ENCODE measurements at places on chromosomes 2 and 18. TPM values are rescaled to one million over a fixed set of nuclear protein-coding genes. Genes with fewer than 3 reads are reported as not detected.

Gene ZNF892
- 4.0 TPM for total RNA-seq

Gene LRP1B
- total RNA-seq: not detected

Gene MROH2A
- not detected for total RNA-seq

Gene FSHR
- not detected for total RNA-seq

Gene ANKRD29
- total RNA-seq: not detected

- H3K27ac ChIP-seq: no peak overlapping the region
- no peaks in the 10 kb centered on the region for H3K4me1 ChIP-seq
- H3K4me3 ChIP-seq: no peak overlapping the region
- no peak for DNase-seq
- no peaks in the 10 kb centered on the region for H3K36me3 ChIP-seq
- peaks cover 10% of the 10 kb centered on the region for H3K27me3 ChIP-seq
These were observed 33.5 kb downstream of the GALNT5 start for GRCh38 chr2:157291018-157291417.

GRCh38 chr18:78986018-78986481 lies 6.4 kb downstream of the SALL3 start:
- no peak overlapping the region for H3K27ac ChIP-seq
- peaks cover 59% of the 10 kb centered on the region for H3K27me3 ChIP-seq
- H3K4me3 ChIP-seq: no peak overlapping the region

DNA sequence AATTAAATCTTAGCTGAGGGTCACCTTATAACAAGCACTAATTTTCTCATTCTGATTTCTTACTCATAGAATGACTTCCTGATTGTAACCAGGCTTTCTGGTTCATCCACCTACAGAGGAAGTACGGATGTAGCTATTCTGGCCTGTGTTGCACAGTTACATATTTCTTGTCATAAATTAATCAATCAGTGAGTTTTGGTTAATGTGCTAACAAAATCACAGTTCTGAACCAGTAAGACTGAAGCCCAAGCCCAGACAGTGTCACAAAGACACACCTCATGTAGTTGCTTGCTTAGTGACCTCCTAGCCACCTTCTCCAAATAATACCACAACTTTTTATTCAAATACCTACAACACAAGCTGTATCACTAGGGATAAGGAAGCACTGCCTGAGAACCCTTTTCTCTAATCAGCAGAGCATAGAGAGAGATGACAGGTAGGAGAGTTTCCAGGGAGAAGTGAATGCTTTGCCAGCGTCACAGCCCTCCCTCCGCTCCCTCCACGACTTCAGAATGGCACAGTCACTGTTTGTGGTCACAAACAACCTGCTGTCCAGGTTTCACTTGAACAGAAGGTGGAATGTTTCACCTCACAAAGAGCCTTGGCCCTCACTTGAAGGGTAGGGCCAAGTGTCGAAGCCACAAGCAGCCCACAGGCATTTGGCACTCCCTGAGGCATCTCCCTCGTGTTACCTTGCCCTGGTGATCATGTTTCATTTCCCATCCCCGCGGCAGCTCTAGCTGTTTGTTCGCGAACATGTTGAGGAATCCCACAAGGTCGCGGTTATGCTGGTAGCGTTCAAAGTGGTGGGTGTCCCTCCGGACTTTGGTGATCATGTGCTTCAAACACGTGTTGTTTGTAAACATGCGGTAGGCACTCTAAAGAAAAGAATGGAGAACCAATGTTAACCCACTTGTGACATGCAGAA lies 120.8 kb upstream of the STK17B start:
- no peak for DNase-seq
- no peaks in the 10 kb centered on the region for H3K27me3 ChIP-seq
- H3K36me3 ChIP-seq: no peaks in the 10 kb centered on the region

DNA sequence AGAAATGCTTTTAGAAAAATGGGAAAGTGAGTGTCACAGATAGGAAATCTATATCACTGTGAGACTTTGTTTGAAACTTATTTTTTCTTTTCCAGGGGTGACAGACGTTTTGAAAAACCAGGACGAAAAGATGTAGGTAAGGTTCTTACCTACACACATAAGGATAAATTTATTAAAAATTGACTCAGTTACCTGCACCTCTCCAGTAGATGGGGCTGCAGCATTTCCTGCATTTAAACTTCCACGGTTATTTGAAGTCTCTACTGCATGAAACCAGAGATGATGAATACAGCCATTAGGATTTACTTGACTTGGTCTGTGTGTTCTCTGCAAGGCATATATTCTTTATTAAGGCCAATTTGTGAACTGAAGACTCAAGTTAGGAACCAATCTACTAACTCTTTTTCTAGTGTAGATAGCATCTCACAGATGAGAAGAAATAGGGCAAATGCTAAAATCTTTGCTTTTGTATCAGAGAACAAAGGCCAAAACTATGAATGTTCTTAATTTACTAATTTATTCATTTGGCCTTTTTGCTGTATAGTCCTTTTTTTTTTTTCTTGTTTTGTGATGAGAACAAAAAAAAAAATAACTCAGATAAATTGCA lies 15.0 kb downstream of the KCNJ13 start:
- DNase-seq: no peak
- H3K4me1 ChIP-seq: no peaks in the 10 kb centered on the region
- no peak overlapping the region for H3K27ac ChIP-seq
- no peaks in the 10 kb centered on the region for H3K27me3 ChIP-seq

GRCh38 chr18:13725566-13726231 lies 659 bp downstream of the FAM210A start:
- H3K27ac ChIP-seq: peak overlapping the region; percentile 53
- H3K27me3 ChIP-seq: no peaks in the 10 kb centered on the region
- DNase-seq: no peak
- H3K36me3 ChIP-seq: peaks cover 19% of the 10 kb centered on the region

DNA sequence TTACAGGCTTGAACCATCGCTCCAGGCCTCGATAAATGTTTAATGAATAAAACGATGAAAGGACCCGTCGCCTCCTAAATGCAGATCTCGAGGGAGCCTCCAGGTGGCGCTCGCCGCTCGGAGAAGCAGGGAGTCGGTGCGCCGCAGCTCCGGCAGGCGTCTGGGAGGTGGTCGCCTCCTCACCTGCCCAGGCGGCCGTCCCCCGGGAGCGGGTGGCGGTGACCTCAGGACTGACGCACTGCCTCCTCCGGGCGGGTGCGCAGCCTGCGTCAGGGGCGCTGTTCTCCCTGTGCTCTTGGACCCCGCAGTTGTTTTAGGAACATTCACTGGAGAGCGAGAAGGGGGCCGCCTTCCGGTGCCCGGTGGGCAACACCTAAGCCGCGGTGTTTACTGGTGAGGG lies 38.6 kb upstream of the POLE4 start:
- peak overlapping the region; percentile 42 for H3K4me3 ChIP-seq
- no peak overlapping the region for H3K27ac ChIP-seq
- H3K4me1 ChIP-seq: peaks cover 14% of the 10 kb centered on the region
- no peaks in the 10 kb centered on the region for H3K36me3 ChIP-seq
- DNase-seq: peak; percentile 72
- H3K27me3 ChIP-seq: peaks cover 10% of the 10 kb centered on the region

DNA sequence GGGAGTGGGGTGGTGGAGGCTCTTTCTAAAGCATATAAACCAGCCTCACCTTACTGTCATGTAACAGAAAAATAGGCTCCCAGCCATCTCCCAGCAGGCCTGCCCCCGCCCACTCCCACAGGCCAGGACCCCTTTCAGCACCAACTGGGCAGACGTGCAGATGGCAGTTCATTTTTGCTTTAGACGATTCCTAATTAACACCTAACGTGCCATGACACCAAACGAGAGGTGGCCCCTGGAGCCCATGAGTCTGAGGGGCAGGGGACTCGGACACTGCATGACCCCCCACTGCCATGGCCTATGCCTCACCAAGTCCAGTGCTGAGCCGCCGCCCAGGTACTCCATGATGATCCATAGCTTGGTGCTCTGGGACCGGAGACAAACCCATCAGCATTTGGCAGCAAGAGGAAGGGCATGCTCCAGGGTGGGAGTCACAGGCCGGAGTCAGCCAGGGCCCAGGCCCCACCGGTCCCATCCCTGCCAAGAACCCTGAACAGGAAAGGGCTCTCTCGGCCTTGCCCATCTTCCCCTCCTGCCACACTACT lies 7.9 kb downstream of the STK25 start:
- peaks cover 42% of the 10 kb centered on the region for H3K36me3 ChIP-seq
- H3K27me3 ChIP-seq: no peaks in the 10 kb centered on the region
- H3K27ac ChIP-seq: no peak overlapping the region

DNA sequence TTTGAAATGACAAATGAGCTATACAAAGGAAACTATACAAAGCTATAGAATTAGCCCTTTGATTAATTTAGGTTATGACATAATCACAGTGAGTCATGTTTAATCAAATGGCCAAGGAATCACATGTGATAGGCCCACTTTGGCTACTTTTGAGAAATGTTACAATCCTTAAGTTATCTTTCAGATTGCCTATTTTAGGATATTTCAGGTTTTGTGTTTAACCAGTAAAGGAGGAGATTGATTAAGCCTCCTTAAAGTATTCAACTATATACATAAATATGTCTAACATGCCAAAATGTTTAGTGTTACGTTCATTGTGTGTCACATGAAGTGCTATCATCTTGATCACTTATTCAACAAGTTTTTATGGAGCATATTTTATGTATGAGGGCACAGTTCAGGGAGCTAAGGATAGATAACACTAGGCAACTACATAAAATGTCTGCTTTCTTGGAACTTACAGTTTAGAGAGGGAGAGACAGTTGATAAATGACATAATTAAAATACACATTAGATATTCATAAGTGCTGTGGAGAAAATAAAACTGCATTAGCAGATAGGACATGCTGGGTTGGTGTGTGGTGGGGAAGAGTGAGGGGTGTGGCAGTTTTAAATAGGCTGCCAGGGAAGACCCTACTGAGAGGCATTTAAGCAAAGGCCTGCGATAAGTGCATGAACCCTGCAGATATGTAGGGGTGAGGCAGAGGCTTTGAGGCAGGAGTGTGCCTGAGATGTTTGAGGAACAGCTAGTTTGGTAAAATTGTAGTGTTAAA lies 77.2 kb downstream of the LTBP1 start:
- H3K27me3 ChIP-seq: peaks cover 19% of the 10 kb centered on the region
- H3K36me3 ChIP-seq: no peaks in the 10 kb centered on the region
- H3K27ac ChIP-seq: no peak overlapping the region
- H3K4me1 ChIP-seq: no peaks in the 10 kb centered on the region
- no peak for DNase-seq

GRCh38 chr2:195538937-195539336 lies 118.1 kb upstream of the SLC39A10 start:
- no peaks in the 10 kb centered on the region for H3K27me3 ChIP-seq
- no peak overlapping the region for H3K4me3 ChIP-seq
- H3K4me1 ChIP-seq: peaks cover 60% of the 10 kb centered on the region
- peak overlapping the region; percentile 57 for H3K27ac ChIP-seq
- no peaks in the 10 kb centered on the region for H3K36me3 ChIP-seq
- no peak for DNase-seq

DNA sequence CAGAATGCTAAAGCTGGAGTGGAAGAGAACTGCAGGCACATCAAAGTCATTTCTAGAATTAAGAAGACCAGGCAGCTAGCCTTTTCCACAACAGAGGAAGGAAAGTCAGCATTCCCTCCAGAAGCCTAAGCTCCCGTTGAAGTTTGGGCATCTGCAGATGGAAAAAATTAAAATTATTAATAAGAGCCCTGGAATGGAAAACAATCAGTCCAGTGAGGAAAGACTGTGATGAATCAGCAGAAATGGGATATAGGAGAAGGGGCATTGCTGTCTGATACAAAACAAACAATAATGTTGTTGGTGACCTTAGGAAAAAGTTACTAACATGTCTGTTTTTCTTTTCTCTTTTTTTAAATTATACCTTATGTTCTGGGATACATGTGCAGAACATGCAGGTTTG lies 450.7 kb upstream of the SLC14A2 start:
- H3K27me3 ChIP-seq: no peaks in the 10 kb centered on the region
- peaks cover 11% of the 10 kb centered on the region for H3K4me1 ChIP-seq
- no peak overlapping the region for H3K27ac ChIP-seq
- DNase-seq: no peak

DNA sequence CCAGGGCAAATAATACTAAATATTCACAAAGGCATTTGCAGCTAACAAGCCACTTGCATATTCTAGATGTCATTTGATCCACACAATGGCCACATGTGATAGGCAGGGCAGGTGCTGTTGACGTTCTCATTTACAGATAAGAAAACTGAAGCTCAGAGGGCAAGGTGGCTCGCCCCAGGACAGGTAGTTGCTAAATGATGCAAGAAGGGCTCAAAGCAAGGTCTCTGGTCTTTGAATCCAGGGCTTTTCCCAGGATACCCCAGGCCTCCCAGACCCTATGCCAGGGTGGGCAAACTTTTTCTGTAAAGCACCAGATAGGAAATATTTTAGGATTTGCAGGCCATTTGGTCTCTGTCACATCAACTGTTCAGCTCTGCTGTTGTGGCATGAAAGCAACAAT lies 35.1 kb downstream of the LOXHD1 start:
- no peak for DNase-seq
- no peaks in the 10 kb centered on the region for H3K36me3 ChIP-seq
- H3K27me3 ChIP-seq: peaks cover 3% of the 10 kb centered on the region
- no peak overlapping the region for H3K27ac ChIP-seq
- H3K4me1 ChIP-seq: peaks cover 2% of the 10 kb centered on the region

GRCh38 chr2:120775801-120776589 lies 40.3 kb downstream of the GLI2 start:
- H3K27me3 ChIP-seq: no peaks in the 10 kb centered on the region
- no peak for DNase-seq
- H3K4me1 ChIP-seq: no peaks in the 10 kb centered on the region
- no peak overlapping the region for H3K4me3 ChIP-seq
- no peaks in the 10 kb centered on the region for H3K36me3 ChIP-seq

DNA sequence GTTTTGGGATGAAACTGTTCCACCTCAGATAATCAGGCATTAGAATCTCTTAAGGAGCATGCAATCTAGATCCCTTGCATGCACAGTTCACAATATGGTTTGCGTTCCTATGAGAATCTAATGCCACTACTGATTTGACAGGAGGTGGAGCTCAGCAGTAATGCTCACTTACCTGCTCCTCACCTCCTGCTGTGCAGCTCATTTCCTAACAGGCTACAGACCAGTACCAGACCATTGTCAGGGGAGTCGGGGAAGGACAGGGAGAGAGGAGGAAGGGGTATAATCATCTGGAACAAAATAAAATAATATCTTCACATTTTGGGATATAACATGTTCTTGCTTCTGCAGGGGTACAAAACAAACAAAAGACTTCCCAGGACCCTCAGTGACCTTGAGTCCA lies 532.0 kb upstream of the FSHR start:
- H3K27ac ChIP-seq: no peak overlapping the region
- no peaks in the 10 kb centered on the region for H3K4me1 ChIP-seq
- no peaks in the 10 kb centered on the region for H3K27me3 ChIP-seq

- no peaks in the 10 kb centered on the region for H3K27me3 ChIP-seq
- H3K36me3 ChIP-seq: peaks cover 69% of the 10 kb centered on the region
- no peak for DNase-seq
- no peak overlapping the region for H3K27ac ChIP-seq
These were observed 89.8 kb downstream of the KLHL14 start for GRCh38 chr18:32683044-32683443.

DNA sequence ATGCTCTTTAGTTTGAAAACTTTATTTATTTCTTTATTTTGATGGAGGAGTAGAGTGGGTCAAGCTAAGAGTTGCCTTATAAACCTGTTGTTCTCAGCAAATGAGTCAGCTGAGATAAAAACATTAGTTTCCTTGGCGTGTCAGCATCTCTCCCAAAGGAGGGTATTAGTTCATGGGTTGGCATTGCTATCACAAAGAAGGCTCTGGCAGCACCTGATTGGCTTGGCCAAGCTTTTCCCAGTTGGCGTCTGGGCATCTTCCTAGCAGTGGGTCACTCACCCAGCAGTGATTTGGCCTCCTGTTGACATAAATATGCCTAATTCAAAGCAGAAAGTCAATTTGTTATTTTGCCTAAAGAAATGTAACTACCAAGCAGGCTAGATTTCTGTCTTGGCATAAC lies 200.7 kb upstream of the TNP1 start:
- no peaks in the 10 kb centered on the region for H3K36me3 ChIP-seq
- H3K27ac ChIP-seq: no peak overlapping the region
- no peaks in the 10 kb centered on the region for H3K4me1 ChIP-seq
- no peak for DNase-seq
- H3K4me3 ChIP-seq: no peak overlapping the region
- peaks cover 12% of the 10 kb centered on the region for H3K27me3 ChIP-seq

All from activated B cell treated with CpG ODN at 0.5 μM for 24 hours (primary cell).